ENCODE measurements at places on chromosomes 6 and 20.

- DNase-seq: no peak
Measured at GRCh38 chr6:167347226-167347625, 22.3 kb downstream of the TTLL2 start.

DNA sequence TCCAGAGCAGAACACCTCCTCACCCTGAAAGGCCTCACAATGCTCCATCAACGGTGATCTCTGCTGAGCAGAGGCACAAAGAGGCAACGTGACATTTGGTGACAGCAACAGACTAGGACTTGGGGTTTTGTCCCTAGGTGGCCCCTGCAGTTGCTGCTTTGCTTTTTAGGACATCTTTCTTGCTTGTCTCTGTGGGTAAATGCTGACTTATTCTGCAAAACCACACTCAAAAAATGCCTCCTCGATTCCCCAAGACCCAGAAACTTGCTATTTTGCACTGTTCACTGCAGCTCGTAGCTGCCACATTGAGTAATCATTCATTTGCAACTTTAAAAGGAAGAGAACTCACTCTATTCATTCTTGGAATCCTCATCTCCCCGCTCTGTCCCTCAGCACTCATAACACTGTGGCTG lies 209.9 kb downstream of the LY86 start:
- DNase-seq: no peak

- DNase-seq: no peak
Measured at GRCh38 chr6:127842562-127842961, 58.3 kb downstream of the THEMIS start.

DNA sequence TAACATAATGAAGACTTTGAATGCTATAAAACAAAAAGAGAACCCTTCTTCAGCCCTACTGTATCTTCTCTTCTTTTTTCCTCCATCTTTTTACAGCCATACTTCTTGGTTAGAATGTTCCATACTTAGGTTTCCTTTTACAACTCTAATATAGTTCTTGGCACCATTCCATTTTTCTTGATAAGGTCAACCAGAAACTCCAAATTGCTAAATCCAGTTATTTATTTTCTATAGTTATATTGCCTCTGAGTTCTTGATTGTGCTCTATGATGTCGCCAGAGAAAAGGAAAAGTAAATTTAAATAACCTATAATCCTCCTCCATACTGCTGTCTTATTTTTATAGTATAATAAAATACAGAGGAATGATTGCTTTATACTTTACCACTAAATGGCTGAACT lies 26.7 kb upstream of the COL10A1 start:
- no peak for DNase-seq

DNA sequence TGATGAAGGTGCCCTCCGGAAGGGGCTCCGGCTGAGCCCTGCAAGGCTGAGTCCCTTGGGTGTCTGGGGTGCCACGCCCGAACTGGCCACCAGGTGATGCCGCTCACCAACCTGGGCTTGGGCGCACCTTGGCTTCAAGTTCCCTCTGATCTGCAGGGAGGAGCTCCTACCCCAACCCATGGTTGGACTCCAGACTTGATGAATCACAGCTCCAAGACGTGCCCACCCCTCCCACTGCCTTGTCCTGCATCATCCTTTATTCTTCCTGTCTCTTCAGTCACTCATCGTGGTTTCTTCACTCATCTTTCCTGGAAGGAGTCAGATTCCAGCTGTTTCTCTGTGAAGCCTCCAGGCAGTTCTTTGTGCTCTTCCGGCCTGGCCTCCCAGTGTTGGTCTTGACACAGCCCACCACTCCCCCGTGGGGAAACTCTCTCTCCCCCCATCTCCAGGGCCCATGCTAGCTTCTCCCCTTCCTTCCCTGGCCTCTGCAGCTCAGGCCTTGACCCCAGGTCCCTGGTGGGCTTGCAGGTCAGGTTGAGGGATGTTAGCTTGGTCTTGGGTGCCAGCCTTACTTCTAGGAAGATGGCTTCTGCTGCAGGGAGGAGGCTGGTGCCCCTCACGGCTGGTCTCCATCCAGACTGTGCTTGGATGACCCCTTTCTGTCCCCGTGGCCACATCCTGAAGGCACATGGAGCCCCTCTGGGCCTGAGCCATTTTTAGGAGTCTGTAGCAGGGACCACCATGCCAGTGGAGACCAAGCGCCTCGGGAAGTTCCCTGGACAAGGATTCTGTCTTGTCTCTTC lies 2.6 kb upstream of the ZBP1 start:
- peak; percentile 72 for DNase-seq

DNA sequence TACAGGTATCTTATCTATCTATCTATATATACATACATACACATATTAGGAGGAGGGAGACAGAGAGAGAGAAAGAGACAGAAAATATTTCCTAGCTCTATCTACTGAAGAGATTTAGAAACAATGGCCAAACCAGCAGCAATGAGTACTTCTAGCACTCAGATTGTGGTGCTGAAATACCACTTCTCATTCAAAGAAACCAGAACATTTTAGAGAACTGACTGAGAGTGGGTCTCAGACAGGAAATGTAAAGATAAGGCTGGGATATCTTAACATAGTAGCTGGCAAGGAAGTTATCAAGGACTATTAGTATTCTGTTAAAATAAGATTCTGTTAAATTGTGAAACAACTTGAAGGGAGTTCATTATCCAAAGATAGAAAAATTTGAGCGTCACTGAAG lies 57.0 kb downstream of the DNAAF9 start:
- no peak for DNase-seq

DNA sequence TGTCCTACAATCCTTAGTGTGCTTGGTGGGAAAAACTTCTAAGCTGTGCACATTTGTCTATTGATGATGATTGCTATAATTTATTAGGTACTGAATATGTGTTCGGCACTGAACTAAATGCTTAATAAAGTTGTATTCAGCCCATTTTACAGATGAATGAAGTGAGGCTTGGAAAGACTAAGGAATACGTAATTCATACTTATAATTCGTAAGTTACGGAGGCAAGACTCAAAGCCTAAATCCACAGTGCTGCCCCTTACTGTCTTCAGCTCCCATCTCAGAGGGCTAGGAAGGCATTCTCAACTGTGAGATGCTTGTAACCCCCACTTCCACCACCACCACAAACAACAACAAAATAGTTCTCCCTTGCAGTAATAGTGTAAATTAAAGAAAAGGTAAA lies 171.3 kb downstream of the HS3ST5 start:
- DNase-seq: no peak

DNA sequence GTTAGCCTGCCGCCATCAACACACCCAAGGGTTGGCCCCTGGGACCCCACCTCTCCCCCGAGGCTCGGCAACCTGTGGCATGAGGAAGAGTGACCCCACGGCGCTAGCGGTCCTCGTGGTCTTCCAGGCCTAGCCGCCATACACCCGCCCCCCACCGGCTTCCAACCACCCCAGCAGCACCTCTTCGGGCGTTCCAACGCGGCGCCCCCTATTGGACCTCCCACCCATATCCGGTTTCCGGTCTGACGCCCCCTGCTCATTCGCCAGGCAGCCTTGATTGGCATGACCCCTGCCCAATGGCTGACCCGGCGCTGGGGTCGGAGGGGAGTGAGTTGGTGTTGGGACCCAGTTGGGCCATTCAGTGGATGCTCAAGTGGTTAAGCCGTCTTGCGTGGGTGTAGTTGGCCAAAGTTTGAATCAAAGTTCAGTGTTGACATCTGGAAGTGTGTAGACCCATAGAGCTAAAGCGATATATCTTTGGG lies at the start of gene GNAS-AS1:
TSS of gene GNAS-AS1 (minus strand) at position 210 of the 482 bp plus-strand sequence.
- DNase-seq: peak; percentile 70

DNA sequence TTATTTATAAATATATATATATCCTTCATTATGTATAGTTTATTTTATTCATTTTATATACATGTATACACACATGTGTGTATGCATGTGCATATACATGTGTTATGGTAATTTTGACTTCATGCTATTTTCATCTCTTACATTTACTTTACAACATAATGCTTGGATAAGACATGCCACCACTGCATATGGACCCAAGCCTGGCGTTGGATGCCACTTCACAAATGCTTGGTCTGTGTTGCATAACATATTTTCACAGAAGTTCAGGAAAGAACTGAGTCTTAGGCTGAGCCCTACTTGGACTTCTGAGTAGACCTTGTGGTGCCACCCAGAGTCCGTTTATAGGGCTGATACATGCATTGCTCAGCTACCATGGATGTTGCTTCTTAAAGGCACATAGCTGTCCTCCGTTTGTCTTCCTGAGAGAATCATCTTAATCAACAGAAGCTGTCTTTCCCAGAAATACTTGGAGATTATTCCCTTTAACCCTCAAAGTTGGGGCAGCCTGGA lies 337.8 kb downstream of the BTBD3 start:
- no peak for DNase-seq

DNA sequence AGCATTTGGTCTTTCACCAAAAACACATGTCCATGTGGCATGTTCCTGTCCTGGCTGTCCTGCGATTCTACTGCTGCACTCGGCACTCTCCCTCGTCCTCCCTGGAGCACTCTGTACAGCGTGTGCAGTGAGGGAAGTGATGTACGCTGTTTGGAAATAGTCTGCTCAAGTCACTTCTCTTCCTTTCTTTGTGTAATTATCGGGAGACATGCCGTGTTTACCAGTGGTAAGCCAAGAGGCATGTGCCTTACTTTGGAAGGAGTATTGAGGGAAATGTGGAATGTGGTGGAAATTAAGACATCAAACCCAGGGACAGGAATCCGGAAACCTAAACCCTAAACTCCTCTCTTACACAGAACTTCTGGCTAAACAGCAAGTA lies 268.5 kb upstream of the FOXQ1 start:
- DNase-seq: no peak

GRCh38 chr20:49765846-49766541 lies 46.6 kb upstream of the SLC9A8 start:
- DNase-seq: no peak

DNA sequence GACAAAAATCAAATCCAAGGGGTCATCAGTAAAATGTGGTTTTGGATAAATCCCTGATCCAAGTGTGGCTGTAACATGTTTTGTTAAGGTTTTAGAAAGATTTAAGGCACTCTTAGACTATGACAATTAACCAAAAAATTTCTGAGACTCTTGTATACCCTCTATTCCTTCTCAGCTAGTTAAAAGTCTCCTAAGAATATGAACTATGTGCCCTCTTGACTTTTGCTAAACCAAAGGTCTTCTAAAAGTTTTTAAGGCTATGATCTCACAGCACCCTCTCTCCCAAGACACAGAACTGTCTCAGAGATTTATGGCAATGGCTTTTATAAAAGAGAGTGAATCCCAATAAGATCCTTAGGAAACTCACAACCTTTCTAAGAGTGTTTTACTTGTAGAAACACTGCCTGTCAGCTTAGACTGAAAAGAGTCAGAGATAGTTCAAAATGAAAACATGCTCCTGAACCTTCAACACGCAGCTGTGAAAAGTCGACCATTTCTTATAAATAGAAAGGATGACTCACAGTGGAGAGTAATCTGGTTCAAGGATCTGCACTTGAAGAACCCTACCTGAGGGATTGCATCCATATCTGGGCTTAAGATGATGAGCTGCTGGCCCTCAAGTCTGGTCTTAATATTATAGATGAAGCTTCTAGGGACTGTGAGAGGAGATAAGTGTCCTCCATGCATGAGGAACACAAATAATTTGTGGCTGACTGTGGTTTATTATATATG lies 388.4 kb upstream of the GJE1 start:
- DNase-seq: no peak

GRCh38 chr20:24851346-24852019 lies 97.6 kb upstream of the CST7 start:
- no peak for DNase-seq

DNA sequence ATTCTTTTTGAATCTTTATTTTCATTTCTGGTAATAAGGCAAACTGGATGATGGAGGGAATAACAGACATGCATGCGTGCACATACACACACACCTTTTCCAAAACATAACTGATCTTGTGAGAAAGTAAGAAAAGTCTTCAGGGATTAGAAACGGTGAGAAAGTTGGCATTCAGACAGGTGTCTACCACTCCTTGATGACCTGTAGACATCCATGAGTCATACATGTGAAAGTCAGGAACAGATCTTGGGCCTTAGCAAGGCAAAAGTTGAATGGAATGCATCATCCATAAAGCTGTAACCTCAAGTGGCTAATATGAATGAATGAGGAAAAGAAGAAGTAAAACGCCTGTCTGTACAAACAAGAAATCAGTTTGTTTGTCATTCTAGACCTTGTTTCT lies 97.3 kb downstream of the GRIK2 start:
- no peak for DNase-seq

- DNase-seq: peak; percentile 71
Measured at GRCh38 chr20:52426856-52427255, 235.3 kb upstream of the ZFP64 start.

GRCh38 chr6:134722200-134722870 lies 227.6 kb downstream of the ALDH8A1 start:
- no peak for DNase-seq

GRCh38 chr6:133705066-133705465 lies 183.8 kb upstream of the TCF21 start:
- DNase-seq: no peak

GRCh38 chr6:112735129-112735528 lies 388.0 kb downstream of the RFPL4B start:
- DNase-seq: no peak

- DNase-seq: no peak
Measured at GRCh38 chr20:13222319-13222716, 1.2 kb downstream of the ISM1 start.

DNA sequence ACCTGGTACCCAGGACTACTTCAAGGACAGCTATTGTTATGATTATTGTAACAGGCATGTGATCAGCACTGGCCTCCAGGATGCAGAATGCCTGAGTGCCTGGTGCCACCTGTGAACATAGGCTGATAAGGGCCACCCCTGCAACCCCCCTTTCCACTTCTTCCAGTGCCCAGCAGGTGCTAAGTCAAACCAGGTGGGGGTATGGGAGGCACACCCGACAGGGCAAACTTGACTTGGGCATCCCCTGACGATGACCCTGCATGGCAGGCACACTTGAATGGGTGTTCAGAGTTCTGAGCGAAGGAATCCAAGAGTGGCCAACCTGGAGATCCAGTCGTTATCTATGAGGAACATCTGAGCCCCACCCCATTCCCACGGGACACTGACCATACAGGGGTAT lies 3.4 kb downstream of the ADA start:
- DNase-seq: no peak

DNA sequence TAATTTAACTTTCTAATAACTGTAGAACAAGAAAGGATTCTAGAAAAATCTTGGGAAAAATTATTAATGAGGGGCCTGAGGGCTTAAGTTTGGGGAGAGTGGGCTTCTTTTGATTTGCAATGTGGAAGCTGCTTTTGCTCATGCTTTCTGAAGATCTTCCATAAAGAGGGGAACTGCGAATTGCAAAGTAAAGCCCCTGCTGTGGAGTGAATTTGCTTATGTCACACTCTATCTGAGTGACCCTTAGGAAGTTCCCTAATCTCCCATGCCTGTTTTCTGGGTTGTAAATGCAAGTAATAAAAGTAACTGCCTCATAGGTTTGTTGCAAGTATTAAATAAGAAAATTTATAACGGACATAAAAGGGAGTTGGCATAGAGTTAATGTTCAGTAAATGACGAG lies 301.2 kb downstream of the PLCB1 start:
- DNase-seq: no peak

DNA sequence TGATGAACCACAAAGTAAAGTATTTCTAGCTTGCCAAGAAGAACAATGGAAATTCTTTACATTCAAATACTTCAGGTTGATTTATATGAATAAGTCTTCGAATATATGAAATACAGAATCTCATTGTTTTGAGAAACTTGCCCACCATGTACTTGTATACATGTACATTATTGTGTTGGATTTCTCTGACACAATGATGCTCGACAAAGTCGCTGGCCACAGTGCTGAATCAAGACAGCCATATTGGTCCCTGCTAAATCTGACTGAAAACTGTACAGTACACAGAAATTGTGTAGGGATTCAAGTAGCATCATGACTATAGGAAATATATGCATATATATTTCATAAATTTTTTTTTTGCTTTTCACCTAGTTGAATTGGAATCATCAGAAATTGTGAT lies 13.1 kb upstream of the LIN28B start:
- no peak for DNase-seq

GRCh38 chr6:73823832-73824231 lies 127.8 kb downstream of the CD109 start:
- peak; percentile 11 for DNase-seq
